ENCODE measurements at places on chromosomes 16 and 17.

DNA sequence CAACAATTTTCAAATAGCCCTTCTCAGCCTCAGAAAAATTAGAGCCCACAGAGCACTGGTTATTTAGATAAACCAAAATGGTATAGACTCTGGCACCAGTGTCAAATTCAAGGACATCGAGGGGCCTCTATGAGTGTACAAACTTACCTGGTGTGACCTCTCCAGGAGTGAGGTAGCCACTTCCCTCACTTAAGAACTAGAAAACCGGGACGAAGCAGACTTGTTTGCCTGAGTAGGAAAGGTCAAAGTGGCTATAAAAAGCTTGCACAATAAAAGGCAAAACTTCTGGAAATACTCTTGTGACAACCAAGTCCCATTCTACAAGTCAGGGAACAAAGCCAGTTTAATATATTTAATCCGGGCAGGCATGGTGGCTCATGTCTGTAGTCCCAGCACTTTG lies 39.2 kb upstream of the PRSS54 start:
- no peak for DNase-seq

DNA sequence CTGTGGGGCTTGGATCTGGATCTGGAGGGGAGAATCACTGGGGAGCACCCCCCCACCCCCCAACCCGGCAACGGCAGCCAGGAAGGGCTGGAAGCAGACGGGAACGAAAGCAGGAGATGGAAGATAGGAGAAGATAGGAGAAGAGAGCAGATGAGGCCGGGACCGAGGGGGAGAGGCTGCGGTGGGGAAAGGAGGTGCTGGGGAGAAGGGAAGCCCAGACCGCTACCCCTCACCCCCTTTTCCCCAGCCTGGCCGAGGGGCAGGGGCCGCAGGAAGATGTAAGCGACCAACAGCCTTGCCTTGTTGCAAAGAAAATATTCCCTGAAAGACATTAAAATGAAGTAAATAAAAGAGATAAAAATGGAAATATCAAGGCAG lies 26.8 kb upstream of the CBFA2T3 start:
- DNase-seq: no peak

- no peak for DNase-seq
Observed at GRCh38 chr17:30961209-30962188, 9.3 kb upstream of the RNF135 start.

- no peak for DNase-seq
Observed at GRCh38 chr17:21007646-21008045, 35.2 kb downstream of the USP22 start.

DNA sequence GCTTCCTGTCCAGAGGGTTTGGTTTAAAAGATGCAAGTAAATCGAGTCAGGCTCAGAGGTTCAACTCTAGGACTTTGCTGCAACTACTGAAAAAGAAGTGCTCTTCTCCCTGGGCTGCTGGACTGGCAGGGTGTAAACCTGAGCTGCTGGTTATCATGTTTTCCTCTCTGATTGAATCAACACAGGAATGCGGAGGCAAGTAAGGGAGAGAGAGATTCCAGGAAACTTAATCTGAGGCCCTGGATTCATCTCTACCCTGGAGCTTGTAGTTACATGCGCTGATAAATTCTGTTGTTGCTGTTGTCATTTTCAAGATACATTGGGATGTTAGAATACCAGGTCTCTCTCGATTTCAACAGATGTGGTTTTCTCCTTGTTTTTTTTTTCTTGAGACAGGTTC lies 8.2 kb upstream of the HS3ST3A1 start:
- DNase-seq: no peak

DNA sequence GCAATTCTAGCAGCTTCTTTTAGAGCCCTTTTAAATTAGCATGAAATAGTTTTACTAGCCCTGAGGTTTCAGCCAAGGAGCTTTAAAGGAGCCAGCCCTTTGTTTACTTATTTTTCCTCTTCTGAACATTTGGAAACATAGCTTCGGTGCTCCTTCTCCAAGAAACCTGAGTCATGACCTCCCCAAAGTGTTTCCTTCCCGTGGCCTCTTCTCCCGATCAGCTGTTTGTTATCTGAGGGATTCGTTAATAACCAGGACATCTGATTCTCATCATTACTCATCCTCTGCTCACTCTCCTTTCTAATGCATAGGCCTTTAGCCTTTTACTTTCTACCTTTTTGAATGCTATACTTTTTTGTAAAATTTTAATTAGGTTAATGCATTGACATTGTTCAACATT lies 204.5 kb downstream of the WWOX start:
- peak; percentile 4 for DNase-seq

DNA sequence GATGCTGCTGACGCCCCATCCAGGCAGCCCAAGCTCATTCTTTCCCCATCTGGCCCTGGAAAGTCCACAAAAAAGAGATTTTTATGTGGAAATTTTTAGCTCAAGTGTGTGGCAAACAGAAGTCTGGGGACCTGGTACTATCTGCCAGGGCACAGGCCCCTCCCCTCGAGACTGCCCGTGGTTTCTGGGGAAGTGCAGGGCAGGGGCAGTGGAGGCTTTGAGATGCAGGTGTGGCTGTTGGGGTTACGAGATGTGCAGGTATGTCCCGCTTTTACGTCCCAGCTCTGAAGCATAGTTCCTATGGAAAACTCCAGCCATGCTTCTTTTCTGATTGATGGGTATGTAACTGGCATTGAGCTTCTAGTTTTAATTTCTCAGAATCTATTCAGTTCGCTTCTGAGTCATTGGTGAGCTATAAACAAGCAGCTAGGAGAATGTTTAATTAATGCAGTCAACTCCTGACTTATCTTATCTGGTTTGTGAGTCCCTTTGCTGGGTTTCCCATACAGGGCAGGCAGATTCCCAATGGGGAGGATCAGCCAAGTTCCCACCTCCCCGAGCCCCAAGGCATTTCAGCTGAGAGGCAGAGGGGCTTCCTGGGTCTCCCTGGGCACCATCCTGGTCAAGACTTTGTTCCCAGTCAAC lies 16.2 kb downstream of the TBX4 start:
- DNase-seq: peak; percentile 31

DNA sequence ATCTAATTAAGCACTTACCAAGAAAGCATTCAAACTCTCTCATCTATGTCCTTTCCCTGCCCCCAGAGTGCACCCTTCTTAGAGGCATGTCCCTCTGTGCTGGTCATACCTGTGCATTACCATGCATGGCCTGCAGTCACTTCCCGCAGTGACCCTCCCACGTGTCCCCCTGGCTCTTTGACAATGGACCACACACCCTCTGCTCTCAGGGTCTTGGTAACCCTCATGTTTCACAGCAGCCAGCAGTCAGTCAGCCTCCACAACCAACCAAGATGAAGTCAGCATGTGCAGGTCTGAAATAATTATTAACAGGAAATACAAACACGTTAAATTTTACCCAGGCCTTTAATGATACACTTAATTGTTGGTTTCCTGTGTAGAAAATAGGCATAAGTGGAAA lies 10.1 kb downstream of the KRT33A start:
- no peak for DNase-seq

DNA sequence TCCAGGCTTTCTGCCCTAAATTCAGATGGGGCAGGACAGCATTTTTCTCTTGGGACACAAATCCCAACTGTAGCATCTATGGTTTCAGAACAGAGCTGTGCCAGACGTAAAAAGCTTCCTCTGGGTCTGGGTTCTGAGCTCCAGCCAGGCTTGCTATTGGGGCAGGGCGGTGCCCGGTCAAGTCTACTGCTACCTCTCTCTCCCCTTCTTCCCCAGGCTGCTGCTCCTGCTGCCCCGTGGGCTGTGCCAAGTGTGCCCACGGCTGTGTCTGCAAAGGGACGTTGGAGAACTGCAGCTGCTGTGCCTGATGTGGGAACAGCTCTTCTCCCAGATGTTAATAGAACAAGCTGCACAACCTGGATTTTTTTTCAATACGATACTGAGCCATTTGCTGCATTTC lies 1.1 kb downstream of the MT1M start:
- DNase-seq: no peak

DNA sequence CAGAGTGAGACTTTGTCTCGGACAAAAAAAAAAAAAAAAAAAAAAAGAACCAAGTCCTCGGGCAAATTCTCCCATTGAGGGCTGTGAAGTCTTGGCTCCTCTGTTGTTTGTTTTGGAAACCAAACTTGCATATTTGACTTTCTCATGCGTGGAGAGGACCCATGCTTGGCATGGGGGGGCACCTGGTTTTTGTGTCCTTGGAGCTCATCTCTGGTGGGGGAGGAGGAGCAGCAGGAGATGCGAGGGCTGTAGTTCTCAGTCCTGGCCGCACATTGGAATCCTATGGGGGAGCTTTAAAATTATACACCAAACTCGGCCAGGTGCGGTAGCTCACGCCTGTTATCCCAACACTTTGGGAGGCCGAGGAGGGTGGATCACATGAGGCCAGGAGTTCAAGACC lies 74.5 kb downstream of the ABCC6 start:
- DNase-seq: no peak

DNA sequence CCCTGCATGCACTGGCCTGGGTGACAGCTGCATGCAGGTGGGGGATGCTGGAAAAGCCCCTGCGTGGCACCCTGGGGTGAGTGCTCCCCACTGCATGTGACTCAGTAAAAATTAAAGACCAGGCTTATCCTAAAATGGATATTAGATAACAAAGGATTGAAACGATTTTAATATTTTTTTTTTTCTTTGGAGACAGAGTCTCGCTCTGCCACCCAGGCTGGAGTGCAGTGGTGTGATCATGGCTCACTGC lies 334.9 kb downstream of the C16orf95 start:
- DNase-seq: no peak

- no peak for DNase-seq
Observed at GRCh38 chr17:43741636-43742035, 17.0 kb downstream of the SOST start.

DNA sequence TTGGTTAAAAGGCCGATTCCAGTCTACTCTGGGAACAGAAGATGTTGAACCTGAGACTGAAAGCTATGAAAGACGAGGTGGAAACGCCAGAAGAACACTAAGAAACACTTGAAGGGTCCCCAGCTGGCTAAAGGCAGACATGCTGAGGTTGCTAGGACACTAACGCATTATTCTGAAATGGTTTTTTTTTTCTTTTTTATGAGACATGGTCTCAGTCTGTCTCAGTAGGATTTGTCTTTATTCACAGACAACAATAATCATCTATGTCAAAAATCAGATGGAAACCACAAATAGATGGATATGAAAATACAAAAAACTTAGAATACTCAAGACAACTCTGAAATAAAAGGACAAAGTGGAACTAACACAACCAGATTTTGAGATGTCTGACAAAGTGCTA lies 35.0 kb upstream of the RASD1 start:
- no peak for DNase-seq

- no peak for DNase-seq
Observed at GRCh38 chr17:56173958-56174835, 20.9 kb downstream of the ANKFN1 start.

DNA sequence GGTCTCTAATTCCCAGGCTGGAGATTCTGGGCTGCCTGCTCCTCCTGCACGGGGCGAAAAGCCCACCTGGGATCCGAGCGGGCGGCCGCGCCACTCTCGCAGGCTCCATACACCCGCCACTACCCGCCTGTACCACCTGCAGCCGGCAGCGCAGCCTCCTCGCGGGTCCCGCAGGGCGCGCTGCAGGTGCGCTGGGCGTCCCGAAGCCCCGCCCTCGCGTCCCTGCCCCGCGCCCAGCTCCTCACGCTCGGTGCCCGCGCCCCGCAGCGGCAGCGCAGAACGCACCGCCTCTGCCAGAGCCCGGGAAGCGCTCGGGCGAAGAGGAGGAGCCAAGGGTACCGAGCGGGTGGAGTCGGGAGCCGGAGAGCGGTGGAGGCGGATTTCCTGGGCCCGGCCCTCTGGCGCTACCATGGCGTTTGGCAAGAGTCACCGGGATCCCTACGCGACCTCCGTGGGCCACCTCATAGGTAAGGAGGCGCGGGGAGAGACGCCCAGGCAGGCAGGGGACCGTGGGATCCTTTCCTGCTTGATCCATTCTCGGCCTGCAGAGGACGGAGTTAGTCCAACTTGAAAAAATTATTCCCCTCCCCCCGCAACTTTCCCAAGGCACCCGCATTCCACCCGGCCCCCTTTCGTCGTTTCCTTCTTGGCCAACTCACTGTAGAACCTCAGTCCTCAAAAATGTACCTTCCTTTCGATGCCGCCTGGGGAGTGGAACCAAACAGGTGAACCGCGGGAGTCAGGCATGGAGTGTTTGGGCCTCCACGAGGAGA lies at the start of gene TOM1L1:
Gene TOM1L1 (plus strand): TSS at position 396 of the 773 bp plus-strand sequence. CDS start 14 bp downstream, at position 410.
- DNase-seq: peak; percentile 55

All from iris pigment epithelial cell (primary cell).